ENCODE measurements at places on chromosomes 11 and 22.

DNA sequence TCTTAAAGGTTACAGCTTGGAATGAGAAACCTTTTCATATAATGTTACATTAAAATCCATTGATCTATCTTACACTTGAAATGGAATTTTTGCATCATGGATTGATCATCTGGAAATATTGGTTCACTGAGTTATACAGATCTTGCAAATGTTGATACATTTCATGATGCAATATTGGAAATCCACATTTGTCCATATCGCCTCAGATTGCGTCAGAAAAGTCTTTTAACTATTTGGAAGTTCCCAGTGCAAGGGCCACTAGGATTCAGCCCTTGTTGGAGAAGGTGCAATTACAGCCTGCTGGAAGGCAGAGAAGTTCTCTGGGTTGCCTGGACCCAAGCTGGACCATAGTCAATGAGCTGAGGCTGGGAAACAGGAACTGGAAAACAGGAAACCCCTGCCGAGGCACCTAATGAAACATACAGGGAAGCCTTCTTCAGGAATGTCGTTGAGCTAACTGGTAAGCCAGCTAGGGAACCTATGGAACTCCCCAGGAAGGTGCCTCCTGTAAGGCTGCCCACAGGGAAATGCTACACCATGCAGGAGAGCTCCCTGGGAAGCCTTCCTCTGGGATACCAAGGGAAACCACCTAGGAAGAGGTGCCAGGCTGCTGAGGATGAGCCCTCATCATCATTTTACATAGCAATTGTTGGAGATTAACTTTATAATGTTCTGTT is 600.4 kb upstream of the CADM1 start:
- no peak for DNase-seq

DNA sequence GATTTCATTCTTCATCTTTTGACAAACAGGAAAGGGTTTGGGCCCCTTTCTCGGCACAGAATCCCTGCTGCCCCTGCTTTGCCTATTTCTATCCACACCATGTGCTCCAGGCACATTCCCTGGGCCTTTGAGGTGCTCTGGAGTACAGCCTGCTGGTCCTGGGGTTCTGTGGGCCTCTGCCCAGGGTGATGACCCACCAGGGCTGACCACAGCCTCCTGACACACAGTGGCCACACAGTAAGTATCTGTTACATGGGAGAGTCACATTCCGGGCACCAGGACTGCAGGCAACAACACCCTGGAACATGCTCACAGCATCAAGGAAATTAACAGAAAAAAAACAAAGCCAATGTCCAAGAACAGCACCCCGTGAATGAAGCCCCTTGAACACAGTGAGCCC is 39.1 kb downstream of the SCUBE2 start:
- no peak for DNase-seq

DNA sequence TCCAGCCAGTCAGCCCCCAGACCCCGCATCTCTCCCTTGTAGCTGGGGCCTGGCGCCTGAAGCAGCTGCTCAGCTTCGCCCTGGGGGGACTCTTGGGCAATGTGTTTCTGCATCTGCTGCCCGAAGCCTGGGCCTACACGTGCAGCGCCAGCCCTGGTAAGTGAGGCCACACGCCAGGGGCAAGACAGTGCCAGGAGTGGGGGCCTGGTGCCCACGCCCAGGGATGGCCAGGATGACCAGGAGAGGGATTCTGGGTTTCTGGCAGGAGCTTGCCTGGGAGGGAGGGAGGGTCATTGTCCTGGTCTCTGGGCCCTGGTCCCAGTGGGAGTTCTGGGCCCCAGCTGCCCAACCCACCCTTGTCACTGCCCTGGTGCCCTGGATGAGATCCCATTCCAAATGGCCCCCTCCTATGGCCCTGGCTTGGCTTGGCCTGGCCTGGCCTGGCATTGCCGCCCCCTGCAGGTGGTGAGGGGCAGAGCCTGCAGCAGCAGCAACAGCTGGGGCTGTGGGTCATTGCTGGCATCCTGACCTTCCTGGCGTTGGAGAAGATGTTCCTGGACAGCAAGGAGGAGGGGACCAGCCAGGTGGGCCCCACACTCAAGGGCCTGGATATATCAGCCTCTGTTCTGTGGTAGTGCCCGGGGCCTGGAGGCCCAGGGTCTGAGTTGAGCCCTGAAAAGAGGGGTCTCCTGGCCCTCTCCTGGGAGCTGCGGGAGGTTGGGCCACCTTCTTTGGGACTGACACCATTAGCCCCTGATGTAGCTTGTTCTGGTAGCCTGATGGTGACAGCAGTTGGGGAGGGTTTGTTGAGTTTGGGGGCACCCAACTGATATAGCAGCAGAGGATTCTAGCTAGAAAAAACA is 3.7 kb downstream of the SLC39A13 start:
- DNase-seq = peak; percentile 68

- DNase-seq = no peak
Measured at GRCh38 chr22:32684822-32685187, 116.7 kb upstream of the TIMP3 start.

DNA sequence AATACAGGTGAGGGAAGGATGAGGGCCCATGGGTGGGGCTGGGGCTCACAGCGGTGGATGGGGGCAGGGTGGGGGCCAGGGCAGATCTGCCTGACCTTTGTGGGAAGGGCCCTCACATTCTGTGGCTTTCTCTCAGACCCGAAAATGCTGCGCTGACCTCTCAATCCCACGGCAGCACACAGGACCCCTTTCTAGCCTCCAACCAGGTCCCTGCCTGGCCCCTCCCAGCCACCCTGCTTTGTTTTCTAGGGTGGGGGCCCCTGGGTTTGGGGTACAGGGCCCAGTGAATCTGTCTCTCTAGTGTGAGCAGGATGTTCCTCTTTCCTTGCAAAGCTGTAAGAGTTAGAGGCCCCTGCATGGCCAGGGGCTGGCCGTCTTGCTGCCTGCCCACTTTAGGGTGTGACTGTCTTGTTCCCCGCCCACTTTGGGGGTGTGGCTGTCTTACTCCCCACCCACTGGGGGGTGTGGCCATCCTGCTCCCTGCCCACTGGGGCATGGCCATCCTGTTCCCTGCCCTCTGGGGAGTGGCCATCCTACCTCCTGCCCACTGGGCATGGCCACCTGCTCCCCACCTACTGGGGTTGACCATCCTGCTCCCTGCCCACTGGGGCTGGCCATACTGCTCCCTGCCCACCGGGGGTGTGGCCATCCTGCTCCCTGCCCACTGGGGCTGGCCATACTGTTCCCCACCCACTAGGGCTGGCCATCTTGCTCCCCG is 11.5 kb downstream of the PARVG start:
- DNase-seq = peak; percentile 7

DNA sequence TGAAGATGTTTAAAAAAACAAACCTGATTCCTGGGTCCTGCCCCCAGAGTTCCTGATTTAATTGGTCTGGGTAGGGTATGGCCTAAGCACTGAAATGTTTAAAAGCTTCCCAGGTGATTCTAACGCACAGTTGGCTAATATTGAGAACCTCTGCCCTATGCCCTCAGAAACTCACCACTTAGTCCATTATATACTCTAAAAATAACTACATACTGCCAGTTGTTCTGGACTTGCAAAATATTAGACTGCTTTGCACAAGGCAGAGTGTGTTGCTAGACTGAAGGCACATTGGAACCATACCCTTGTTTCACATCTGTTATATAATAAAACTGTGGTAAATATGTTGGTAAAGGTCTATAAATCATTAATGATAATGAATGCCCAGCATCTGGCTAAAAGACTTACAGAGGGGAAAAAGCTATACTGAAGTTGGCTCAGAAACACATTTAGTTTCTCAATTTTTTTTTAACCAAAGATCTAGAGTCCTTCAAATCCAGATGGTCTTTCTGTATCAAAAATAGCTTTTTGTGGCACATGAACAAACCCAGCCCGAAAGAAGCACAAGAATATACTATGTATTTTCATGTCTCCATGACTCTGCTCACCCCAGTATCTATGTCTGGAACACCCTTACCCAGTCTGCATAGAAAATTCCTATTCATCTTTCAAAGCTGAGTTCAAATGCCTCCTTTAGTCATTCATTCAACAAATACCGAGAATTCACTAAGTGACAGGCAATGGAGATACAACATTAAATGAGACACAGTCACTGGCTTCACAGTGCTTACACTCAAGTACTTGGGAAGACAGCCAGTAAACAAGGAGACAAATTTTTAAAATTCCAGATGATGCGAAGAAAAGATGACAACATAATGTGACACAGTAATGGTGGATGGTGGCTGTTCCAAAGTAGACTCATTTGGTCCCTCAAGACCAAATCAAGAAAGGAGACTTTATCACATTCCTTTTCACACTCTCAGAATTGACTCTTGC is 44.1 kb downstream of the RBFOX2 start:
- DNase-seq = no peak

DNA sequence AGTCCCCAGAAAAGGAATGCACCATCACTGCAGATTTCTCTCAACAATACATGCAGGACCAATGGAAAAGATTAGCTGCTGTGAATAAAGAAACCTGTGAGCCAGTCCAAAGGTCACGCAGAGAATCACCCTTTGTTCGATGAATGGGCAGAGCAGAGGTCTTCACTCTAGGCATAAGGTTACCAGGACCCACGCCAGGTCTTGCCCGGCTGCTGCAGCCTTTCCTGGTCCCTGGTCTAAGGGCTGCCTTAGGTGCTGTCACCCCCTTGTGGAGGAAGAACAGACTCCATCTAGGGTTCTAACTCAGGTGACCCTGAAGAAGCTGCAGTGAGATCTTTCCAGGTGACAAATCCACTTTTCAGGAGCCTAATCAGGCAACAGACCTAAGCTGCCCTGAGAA is 29.0 kb upstream of the NAP1L4 start:
- DNase-seq = peak; percentile 24

- DNase-seq = no peak
Measured at GRCh38 chr11:18248561-18248960, at the start of gene SAA2. SAA2 (minus strand) TSS chr11:18248668; CDS start chr11:18248011, 657 bp downstream.

- DNase-seq = no peak
Measured at GRCh38 chr11:75632450-75632849, 36.4 kb downstream of the MAP6 start.

GRCh38 chr11:69377953-69378302 is 84.0 kb downstream of the MYEOV start:
- no peak for DNase-seq

GRCh38 chr22:49998718-49999062 is 13.9 kb downstream of the IL17REL start:
- no peak for DNase-seq

GRCh38 chr11:115941044-115941443 is 436.8 kb upstream of the CADM1 start:
- no peak for DNase-seq

DNA sequence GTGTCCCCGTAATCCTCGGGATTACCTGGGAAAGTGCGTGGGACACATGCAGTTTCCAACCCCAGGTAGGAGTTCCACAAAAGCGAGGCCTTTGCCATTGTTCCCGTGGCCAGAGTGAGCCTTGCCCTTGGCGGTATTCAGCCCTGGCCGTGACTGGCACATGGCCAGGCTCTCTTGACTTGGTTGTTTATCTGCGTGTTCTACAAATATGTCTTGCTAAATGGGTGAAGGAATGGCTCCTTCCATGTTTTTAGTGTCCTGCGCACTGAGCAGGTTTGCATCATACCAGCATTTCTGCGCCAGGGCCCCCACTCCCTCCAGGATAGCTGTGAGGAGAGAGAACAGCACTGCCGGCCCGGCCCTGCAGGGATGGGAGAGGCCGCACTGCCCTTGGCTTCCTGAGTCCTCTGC is 20.0 kb downstream of the POLR3H start:
- DNase-seq = no peak

DNA sequence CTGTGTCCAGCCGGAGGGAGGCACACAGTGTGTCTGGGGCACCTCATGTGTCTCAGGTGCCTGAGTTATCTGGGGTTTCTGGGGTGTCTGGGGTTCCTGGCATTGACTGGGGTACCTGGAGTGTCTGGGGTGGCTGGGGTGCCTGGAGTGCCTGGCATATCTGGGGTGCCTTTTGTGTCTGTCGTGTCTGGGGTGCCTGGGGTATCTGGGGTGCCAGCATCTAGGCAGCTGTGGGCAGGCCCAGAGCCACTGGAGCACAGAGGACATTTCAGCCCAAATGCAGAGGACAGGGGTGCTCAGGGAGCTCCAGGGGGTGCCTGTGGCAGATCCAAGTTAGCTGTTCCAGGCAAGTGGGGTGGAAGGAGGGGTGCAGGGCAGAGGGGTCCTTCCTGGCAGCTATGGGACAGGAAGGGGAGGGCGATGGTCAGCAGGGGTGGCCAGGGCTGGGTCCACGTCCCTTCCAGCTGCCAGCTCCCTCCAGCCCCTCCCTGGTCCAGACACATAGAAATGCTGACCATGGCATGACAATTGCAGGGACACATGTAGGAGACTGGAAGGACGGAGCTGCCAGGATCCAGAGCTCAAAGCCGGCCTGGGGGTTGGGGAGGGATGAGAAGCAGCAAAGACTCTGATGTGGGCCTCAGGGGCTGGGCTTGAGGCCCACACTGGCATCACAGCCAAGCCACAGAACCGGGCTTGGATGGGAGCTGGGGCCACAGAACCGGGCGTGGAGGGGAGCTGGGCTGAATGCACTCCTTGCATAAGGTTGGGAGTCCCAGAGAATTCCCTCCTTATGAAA is 133.0 kb downstream of the BRD1 start:
- DNase-seq = no peak

DNA sequence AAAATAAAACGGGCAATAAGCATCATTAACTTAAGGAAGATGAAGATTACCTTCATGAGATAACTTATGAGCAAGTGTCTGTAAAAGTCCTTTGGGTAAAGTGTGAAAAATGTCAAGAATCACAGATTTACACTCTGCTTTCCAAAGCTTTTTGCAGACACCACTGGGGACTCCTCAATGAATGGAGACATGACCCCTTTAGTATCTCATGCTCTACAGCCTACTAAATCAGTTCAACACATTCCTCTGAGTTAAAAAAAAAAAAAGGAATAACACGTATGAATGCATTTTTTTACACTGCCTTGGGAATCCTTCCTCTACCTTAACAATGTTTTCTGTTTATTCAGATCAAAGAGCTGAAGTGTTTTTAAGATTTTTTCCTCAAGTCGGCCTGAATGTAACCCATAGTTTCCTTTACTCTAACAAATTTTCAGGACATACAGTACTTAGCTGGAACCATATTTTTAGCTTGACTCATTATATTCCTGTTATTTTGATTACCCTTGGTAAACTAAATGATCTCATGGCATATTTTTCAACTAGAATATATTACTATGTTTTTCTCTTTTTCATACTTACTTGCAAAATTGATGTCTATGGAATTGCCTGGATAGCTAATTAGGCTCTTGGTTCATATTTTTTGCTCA is 25.9 kb upstream of the RAB30 start:
- no peak for DNase-seq

Data from SJCRH30 (cell line).